H4 (cell line): ENCODE measurements at places on chromosomes 16 and 17. TPM values are rescaled to one million over a fixed set of nuclear protein-coding genes. Genes with fewer than 3 reads are reported as not detected.

The KLHL10 gene
- total RNA-seq = not detected in 2 replicates

The ASGR2 gene
- total RNA-seq = 0.10 TPM in 1 of 2 replicates, not detected in the other

The PKMYT1 gene
- total RNA-seq = 19.9 and 26.0 TPM in 2 replicates

The TANC2 gene
- total RNA-seq = 3.1 and 3.8 TPM in 2 replicates

The DYNLRB2 gene
- total RNA-seq = 0.97 TPM in 1 of 2 replicates, not detected in the other

The ERN1 gene
- 1.2 and 2.7 TPM in 2 replicates for total RNA-seq

The FADS6 gene
- not detected in 2 replicates for total RNA-seq

The NUPR1 gene
- 52.0 and 53.5 TPM in 2 replicates for total RNA-seq

The PIPOX gene
- 0.23 and 0.58 TPM in 2 replicates for total RNA-seq

The FBXL20 gene
- total RNA-seq = 8.2 and 9.9 TPM in 2 replicates

The LLGL2 gene
- 7.8 and 13.0 TPM in 2 replicates for total RNA-seq

The MRPS23 gene
- total RNA-seq = 36.2 and 87.6 TPM in 2 replicates

The HASPIN gene
- 8.5 and 9.4 TPM in 2 replicates for total RNA-seq

The CA4 gene
- not detected in 2 replicates for total RNA-seq

The DRC7 gene
- 0.02 TPM in 1 of 2 replicates, not detected in the other for total RNA-seq

The AOC3 gene
- 0.04 and 0.06 TPM in 2 replicates for total RNA-seq

The GHDC gene
- total RNA-seq = 1.5 and 1.9 TPM in 2 replicates

The TEKT3 gene
- not detected in 2 replicates for total RNA-seq

The TMC7 gene
- 0.77 and 1.5 TPM in 2 replicates for total RNA-seq
